ENCODE measurements at places on chromosomes 6 and 20. TPM values are rescaled to one million over a fixed set of nuclear protein-coding genes. Genes with fewer than 3 reads are reported as not detected.

DNA sequence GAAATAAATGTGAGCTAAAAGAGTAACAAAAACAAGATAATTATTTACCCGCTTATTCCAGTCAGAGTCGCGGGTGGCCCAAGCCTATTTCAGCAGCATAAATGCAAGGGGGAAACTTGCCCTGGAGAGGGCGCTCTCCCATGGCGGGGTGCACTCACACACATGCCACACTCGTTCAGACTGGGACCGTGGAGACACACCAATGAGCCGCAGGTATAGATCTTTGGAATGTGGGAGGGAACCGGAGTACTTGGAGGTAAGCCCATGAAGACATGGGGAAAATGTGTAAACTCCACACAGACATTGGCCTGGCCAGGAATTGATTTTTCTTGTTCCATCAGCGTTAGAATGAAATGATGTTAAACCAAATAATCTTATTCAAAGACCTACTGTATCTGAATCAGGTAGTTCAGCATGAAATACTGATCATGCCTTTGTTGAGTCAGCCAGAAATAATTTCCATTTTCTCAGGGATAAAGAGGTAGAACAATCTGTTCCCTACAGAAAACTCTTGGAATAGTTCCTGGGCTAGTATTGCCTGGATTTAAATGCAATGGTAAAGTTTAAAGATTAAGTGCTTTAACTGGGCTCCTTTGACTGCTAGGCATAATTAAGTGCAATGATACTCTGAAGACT, 191.5 kb downstream of the MCHR2 start:
- ATAC-seq, result no peak

DNA sequence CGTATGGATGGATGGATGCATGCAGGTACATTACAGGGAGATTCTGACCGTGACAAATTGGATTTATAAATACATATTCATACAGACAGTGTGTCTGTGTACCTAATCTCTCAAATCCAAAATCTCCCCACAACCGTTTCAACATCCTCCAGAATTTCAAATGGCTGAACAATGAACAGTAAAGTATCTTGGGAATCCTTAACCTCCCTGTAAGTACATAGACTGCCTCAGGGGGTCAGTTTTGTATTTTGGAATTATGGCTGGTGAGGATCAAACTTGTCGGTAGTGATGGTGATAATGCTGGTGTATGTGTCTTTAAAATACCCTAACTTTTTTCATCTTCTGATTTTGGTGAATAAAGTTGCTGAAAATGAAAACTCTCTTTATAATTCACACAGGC, 246.2 kb downstream of the FOXC1 start:
- no peak for ATAC-seq

DNA sequence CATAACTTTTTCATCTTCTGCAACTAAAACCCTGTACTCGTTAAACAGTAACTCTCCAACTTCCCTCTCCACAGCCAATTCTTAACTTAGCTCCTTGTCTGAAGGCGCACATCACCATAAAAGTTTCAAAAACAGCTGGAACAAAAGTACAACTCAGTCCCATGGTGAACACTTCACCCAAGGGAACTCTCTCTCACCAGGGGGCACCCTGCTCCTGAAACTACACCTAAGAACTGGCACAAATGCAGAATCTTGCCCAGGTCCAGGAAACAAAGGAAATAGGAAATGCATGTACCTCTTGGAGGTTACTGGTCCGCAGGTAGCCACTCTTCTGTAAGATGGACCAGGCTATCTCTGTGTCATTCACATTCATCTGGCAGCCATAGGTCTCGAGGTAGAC, 6.6 kb downstream of the CDK5RAP1 start:
- ATAC-seq, result no peak

DNA sequence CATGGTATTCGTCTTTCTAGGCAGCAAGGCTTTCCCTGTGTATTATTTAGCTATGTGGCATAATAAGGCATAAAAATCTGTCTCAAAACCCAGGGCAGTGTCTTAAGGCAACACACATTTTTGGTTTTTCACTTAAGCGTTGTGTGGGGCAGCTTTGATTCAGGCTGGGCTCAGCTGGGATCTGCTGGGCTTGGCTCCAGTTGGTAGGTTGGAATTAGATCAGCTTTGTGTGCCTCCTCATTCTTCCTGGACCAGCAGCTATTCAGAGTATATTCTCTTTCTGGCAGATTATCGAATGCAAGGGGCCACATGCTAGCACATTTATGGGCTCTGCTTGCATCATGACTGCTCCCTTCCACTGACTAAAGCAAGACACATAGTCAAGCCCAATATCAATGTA, 487.9 kb downstream of the RFPL4B start:
- no peak for ATAC-seq

GRCh38 chr20:45927071-45927878, 7.2 kb upstream of the PCIF1 start:
- ATAC-seq, result no peak

DNA sequence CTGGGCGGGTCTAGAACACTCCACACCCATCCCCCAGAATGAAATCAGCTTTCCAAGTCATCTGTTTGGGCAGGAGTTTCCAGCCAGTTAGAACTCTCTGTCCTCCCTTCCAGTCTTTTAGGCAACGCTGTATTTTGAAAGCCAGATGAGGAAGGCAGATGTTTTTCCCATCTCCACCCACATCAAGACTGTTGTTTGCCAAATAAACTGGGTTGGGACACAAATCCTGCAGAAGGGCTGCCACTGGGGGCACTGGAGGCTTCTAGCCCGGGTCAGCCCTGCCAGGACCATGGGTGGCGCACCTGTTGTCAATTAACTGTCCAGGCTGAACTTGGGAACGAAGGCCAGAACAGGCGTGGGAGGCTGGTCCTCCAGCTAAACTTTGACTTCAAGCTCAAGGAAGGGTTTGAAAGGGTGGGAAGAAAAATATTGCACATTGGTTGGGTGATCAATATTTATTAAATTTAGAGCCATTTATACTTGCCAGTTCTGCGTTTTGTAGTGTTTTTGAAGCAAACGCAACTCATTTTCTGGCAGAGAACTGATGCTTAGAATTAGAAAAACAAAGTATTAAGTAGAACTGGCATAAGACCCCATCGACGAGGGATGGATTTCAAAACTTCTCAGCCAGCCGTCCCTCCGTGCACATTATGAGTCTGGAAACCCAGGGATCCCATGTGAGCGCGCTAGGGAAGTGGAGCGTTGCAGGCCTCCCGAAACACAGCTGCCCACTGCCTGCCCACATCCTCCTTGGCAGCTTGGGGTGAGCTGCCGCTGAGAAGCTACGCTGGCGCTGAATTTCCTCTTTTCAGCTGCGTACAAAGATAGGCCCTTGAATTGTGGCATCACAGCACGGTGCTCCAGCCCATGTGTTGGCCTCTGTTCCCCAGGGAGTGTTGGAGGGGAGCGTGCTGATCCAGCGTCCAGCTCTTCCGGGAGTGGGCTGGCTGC, 297.4 kb downstream of the QKI start:
- no peak for ATAC-seq

DNA sequence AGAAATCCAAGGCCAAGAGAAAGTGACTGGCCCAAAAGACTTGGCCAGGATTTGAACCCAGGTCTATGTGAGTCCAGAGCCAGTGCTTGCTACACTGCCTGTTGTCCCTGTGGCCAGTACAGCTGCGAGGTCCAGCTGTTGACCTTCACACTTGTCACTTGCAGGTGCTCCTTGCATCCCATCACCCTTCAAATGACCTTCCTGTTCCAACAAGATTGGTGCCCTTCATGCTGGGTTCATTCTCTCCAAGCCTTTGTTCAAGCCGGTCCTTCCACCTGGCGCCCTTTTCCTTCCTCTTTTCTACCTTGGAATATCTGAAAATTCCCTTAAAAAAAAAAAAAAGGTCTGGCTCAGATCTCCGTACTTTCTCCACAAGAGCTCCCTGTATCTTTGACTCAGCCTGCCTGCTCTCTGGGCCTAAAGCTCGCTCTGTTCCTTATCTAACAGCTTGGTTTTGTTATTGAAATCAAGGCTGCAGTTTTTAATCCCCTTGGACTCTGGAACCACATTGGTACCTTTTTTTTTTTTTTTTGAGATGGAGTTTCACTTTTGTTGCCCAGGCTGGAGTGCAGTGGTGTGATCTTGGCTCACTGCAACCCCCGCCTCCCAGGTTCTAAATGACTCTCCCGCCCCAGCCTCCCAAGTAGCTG, 22.2 kb upstream of the MRPS18A start:
- ATAC-seq, result no peak

- peak; percentile 68 for ATAC-seq
Observed at GRCh38 chr6:144007478-144008119, 460 bp downstream of the PLAGL1 start.

GRCh38 chr6:3696525-3697088, 54.9 kb downstream of the PXDC1 start:
- ATAC-seq, result no peak

DNA sequence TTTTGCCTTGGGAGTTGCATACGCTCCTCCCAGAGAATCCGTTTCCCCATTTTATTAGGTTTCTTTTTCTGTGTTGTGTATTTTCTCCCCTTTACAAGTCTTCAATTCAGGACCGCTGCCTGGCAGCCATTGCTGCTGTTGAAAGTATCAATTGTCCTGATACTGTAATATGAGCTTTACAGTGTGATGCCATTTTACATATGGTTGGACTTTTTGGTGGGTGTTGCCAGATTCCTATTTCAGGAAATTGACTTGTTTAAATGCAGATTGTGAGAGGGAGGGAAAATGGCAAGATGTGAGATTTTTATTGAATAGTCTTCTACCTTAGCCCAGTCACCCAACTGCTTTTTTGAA, 1.2 kb downstream of the PANK2 start:
- no peak for ATAC-seq

DNA sequence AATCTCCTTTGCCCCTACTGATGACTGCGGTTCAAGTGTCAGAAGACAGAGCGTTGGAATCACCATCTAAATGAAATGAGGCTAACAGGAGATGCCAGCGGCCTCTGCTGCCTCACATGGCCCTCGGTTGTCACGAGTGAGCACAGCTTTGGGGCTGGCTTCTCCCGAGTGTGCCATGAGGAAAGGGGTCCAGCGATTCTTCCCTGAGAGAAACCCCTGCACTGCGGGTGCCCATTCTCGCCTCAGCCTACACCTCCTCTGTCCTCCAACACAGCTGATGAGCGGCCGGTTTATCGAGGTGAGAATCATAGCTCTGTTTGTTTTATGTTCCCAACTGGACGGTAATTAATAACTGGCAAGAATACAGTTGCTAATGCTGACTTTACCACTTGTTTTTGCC, 144.7 kb upstream of the RPS6KA2 start:
- no peak for ATAC-seq

DNA sequence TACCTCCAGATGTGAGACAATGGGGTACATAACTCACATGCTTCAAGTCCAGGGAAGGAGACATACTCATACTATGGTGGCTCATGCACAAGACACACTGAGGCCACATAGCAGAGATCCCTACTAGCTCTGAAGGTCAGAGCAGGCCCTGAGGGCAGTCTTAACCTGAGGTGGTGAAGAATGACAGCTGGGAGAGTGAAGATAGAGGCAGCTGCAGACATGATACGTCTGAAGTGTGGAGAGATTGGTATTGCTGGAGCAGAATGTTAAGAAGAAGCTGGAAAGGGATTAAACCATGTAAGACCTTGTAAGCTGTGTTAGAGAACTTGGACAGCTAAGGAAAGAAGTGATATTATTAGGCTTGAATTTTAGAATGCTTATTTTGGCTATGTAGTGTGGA, 32.9 kb downstream of the PGM3 start:
- ATAC-seq, result no peak

DNA sequence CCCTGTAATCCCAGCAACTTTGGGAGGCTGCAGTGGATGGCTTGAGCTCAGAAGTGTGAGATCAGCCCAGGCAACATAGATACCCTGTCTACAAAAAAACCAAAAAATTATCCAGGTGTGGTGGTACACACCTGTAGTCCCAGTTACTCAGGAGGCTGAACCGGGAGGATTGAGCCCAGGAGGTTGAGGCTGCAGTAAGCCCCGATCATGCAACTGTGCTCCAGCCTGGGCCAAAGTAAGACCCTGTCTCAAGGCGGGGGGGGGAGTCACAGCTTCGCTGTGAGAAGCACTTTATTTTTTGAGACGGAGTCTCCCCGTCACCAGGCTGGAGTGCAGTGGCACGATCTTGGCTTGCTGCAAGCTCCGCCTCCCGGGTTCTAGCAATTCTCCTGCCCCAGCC, 54.2 kb downstream of the EZR start:
- ATAC-seq, result no peak

DNA sequence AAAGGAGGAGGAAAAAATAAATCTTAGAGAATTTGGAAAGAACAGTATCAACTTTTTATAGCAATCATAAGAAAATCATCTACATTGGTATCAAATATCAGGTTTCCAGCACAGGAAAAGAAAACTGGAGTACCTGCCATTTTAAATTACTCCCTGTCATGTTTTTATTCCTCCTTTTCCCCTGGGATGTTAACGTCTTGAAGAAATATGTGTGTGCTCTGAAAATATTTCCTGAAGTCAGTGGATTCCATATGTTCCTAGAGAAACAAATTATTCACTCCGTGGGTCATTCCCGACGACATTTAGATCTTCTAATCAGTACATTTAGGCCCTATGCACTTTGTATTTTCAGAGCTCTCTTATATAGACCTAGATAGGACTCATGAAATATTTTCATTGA, 42.0 kb upstream of the RSPO3 start:
- no peak for ATAC-seq

DNA sequence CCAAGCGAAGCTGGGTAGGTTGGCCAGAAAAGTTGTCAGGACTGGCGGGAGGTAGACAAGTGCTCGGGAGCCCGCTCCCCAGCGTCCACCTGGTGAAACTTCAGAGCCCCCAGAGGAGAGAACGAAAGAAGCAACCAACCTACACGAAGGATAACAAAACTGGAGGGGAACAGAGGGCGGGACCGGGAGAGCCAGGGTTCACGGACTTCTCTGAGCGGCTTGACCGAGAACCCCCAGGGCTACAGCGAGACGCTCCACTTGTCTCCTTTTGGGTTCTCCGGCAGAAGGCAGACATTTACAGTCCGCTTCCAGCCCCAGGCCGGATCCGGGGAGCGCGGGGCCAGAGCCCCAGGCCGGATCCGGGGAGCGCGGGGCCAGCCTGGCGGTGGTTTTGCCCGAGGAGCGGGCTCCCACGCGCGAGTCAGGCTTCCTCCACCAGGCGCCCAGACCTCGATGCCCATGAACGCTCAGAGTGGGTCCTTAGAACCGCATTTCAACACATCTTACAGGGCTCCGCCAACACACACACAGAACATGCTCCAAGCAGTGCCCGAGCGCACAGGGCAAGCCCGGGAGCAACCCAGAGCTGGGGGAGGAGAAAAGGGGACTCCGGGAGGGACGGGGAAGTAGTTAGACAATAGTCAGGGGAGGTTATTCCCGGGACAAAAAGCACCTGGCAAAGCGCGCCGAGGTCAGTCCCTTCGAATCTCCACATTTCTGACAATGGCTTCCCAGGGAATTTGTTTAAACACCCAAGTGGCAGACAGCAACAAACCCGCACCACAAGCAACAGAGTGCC, 1.1 kb downstream of the PTPRK start:
- ATAC-seq, result peak; percentile 29

- no peak for ATAC-seq
Observed at GRCh38 chr6:25403150-25403549, 124.0 kb downstream of the CARMIL1 start.

GRCh38 chr20:62234339-62234738, 4.0 kb upstream of the OSBPL2 start:
- no peak for ATAC-seq

- no peak for ATAC-seq
Observed at GRCh38 chr6:166306378-166307081, 1.7 kb downstream of the PRR18 start.

TLDC2 gene
- 0.73 TPM for total RNA-seq

PPP1R14C gene
- total RNA-seq, result 52.0 TPM

HLA-DMB gene
- 0.42 TPM for total RNA-seq

TRIM31 gene
- 1.2 TPM for total RNA-seq

IMPG1 gene
- total RNA-seq, result 1.0 TPM

CTCFL gene
- total RNA-seq, result 0.49 TPM

SLC35F1 gene
- 0.23 TPM for total RNA-seq

CALHM6 gene
- 0.82 TPM for total RNA-seq

ARG1 gene
- 0.77 TPM for total RNA-seq

MAP7 gene
- 6.9 TPM for total RNA-seq

PREX1 gene
- 23.3 TPM for total RNA-seq

NRSN1 gene
- total RNA-seq, result 21.1 TPM

Measured in motor neuron (in vitro differentiated cells).